Ascending aorta (tissue), 2 donors: ENCODE measurements at places on chromosomes 5 and 9.

- DNase-seq, result no peak
Measured at GRCh38 chr9:134764473-134765269, 115.9 kb upstream of the FCN2 start.

GRCh38 chr5:1443171-1443570 lies 2.1 kb downstream of the SLC6A3 start:
- DNase-seq, result no peak

GRCh38 chr9:92668746-92669526 lies 995 bp downstream of the IPPK start:
- DNase-seq, result no peak

- no peak for DNase-seq
Measured at GRCh38 chr9:27395484-27395921, 98.6 kb upstream of the EQTN start.

DNA sequence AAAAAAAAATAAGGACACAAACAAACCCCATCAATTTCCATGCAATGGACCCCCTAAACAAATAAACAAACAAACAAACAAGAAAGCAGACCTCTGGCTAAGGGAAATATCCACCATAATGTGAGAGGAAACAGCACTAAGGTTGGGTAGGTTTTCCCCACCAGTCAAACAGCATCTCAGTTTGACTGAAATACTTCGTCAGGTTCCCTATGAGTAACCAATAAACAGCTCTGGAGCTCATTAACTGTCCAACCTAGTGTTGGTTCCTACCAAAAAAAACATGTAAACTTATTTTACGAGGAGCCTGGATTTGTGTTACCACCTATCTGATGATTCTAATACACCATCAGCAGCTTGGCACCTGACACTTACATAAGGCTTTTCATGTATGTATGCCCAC lies 198.5 kb upstream of the TARS1 start:
- DNase-seq, result no peak

DNA sequence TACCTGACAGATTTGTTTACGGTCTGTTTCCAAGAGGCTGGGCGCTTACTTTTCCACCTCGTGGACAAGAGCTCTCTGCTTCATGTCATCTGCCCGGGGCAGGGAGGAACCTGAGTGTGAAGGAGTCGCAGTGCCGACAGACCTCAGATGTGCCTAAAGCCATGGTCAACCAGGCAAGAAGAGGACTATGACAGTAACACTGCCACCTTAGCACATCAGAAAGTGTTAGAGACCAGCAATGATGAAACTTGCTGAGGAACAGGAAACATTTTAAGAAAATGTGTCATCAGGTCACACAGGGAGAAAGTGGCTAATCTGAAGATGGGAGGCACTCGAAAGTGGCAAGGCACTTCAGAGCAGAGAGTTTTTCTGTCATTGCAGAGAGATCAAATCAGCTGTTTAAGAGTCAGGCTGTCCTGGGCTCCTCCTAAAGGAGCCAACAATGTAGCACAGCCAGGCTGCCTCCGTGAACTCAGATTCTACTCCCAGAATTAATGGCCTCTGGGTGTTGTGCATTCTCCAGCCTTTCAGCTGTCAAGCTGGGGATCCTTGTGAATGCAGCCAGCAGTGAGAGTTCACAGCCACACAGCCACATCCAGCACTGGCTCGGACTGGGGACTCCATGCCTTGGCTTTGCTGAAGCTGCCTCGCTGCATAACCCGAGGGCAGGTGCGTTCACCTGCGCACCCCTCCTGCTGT lies 94.6 kb downstream of the RAPGEF1 start:
- DNase-seq, result no peak

- DNase-seq, result no peak
Measured at GRCh38 chr5:153613144-153613543, 122.7 kb downstream of the GRIA1 start.

DNA sequence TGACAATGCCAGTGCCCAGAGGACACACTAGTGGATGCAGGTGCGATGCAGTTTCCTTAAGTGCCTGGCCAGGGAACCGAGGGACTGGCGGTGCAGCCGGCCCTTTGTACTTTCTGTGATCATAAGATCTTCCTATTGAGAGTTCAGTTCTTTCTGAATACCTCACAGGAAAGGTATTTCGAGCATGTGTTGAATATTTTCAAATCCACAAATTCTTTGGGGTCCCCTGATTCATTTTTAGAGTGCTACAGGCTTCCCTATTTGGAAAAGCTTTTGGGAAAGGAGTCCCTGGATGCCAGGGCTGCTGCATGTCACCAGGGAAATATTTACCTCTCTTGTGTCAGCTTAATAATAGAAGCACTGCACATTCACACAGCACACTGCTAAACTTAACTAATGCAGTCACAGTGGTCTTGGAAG lies 281.5 kb downstream of the GADD45G start:
- DNase-seq, result no peak

DNA sequence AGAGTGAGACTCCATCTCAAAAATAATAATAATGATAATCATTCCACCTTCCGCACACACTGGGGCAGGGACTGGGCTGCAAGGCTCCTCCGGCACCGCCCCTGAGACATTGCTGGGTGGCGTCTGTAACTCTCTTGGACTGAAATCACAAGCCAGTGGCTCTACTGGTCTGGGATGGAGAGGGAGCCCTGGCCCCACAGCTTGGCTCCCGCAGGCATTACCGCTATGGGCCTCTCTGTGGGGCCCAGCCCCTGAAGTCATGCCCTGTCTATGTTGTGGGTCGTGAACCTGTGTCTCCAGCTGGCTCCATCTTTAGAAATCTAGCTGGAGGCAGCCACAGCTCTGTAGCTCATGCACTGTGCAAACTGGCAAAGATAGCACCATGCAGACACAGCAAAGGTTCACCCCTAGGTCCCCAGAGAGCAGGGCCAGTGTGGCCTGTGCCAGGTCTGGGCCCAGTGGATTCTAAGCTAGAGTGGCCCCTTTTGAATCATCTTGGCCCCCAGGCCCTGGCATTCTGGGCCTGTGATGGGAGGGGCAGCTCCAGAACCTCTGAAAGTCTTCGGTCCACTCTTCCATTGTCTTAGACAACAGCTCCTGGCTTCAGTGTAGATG lies 36.1 kb upstream of the COL5A1 start:
- no peak for DNase-seq

DNA sequence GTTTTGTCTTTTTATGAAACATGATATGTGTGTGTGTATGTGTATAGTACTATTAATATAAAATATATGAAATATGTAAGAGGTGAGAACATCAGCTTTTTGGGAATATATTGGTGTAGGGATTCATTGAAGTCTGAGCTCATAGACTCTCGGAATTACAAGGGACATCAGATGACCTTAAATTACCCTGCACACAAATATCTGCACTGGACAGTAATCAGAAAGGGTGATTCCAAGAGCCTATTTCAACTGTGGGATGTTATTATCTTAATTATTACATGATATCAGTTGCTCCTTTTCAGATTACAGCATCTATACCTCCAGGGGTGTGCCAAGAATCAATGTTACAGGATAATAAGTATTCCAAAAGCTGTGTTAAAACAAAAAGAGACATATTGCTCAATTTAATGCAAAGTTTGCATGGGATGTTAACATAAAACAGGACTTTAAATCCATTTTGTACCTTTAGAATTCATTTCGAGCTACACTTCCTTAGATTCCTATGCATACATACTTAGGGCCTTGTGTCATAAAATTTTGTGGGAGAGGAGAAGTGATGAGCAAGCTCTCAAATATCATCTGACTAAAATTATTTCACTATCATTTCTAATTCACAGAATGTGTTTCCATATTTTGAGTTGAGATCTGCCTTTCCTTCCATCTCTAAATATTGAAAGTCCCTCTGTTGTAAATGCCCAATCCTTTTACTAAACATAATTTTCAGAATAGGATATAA lies 365.2 kb downstream of the BRINP1 start:
- no peak for DNase-seq
